B cell (primary cell): ENCODE measurements at places on chromosomes 6 and 20. TPM values are rescaled to one million over a fixed set of nuclear protein-coding genes. Genes with fewer than 3 reads are reported as not detected.

Gene PNPLA1
- 0.10 TPM in 1 of 2 replicates, not detected in the other for polyA plus RNA-seq

Gene RANBP9
- polyA plus RNA-seq = 20.0 and 30.7 TPM in 2 replicates

Gene KIZ
- 19.7 and 38.2 TPM in 2 replicates for polyA plus RNA-seq

Gene XKR7
- 0.09 and 0.12 TPM in 2 replicates for polyA plus RNA-seq

Gene FRMD1
- not detected in 2 replicates for polyA plus RNA-seq

Gene RIPPLY2
- polyA plus RNA-seq = not detected in 2 replicates

Gene SLC17A3
- 0.19 TPM in 1 of 2 replicates, not detected in the other for polyA plus RNA-seq

Gene MICAL1
- polyA plus RNA-seq = 319 and 400 TPM in 2 replicates

Gene CPXM1
- 0.21 and 2.0 TPM in 2 replicates for polyA plus RNA-seq

Gene SALL4
- polyA plus RNA-seq = 0.17 and 0.21 TPM in 2 replicates
